ENCODE measurements at places on chromosomes 3 and 15. TPM values are rescaled to one million over a fixed set of nuclear protein-coding genes. Genes with fewer than 3 reads are reported as not detected.

The SMAD6 gene
- 0.26 TPM for total RNA-seq

The RNF111 gene
- 26.9 TPM for total RNA-seq

The FBXO40 gene
- not detected for total RNA-seq

DNA sequence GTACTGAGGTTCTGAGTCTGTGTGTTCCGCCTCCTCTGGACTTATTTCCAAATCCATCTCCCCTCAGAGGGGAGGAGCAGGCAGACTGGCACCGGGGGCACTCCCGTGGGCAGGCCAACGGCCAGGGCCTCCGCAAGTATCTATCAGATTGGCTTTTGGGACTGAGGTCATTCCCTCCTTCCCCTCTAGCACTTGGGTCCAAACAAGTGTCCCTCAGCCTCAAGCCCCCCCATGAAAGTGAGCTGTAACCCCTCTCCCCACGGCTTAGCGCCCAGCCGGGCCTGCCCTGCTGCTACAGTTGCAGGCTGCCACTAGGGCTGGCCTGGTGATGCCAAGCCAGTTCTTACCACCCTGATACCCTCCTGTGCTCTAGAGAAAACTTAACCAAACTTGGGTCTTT lies 17.4 kb downstream of the ITGA11 start:
- H3K4me1 ChIP-seq = no peaks in the 10 kb centered on the region
- H3K27me3 ChIP-seq = no peaks in the 10 kb centered on the region
- no peak overlapping the region for H3K4me3 ChIP-seq
- no peak for DNase-seq
- H3K27ac ChIP-seq = no peak overlapping the region
- no peaks in the 10 kb centered on the region for H3K36me3 ChIP-seq

DNA sequence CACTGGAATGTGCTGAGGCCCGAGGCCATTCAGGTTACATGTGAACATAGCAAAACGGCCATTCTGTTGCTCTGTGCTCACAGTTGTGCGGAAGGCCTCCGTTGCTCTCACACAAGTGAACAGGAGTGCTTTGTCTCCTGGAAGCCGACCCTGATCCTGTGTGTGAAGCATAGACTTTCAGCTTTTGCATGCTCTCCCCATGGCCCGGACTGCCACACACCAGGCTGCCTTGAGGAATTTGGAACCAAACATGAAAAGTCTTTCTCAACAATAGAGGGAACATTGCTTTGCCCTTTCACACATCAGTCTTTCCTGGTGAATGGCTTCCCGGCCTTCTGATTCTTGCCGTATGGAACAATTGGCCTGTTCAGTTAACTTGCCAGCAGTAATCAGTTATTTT lies 154.8 kb upstream of the LRIG1 start:
- no peaks in the 10 kb centered on the region for H3K36me3 ChIP-seq
- no peaks in the 10 kb centered on the region for H3K4me1 ChIP-seq
- DNase-seq = no peak
- no peaks in the 10 kb centered on the region for H3K27me3 ChIP-seq
- no peak overlapping the region for H3K27ac ChIP-seq

- no peak overlapping the region for H3K4me3 ChIP-seq
- H3K4me1 ChIP-seq = no peaks in the 10 kb centered on the region
- no peak overlapping the region for H3K27ac ChIP-seq
- DNase-seq = no peak
Measured at GRCh38 chr3:164451072-164451910, 627.0 kb downstream of the SI start.

DNA sequence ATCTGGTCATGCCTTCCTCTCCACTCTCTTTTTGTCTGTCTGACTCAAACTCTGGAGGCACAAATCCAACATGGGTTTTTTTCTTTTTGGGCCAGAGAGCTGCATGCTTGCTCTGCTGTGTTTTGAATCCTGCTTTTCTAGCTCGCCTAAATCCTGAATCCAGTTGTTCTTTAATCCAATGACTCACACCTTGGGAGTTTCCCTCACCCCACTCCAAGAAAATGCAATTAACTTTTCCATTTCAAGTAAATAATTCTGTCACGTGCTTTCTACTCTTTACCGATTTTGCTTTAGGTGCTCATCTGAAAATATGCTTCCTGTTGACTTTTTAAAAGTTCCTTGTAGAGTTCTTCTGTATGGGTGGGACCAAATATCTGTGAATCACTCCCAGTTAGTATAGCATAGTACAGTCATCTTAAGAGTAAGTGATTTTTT lies 47.6 kb downstream of the SLMAP start:
- peaks cover 26% of the 10 kb centered on the region for H3K4me1 ChIP-seq
- no peaks in the 10 kb centered on the region for H3K27me3 ChIP-seq
- H3K36me3 ChIP-seq = no peaks in the 10 kb centered on the region
- no peak overlapping the region for H3K27ac ChIP-seq
- no peak for DNase-seq

DNA sequence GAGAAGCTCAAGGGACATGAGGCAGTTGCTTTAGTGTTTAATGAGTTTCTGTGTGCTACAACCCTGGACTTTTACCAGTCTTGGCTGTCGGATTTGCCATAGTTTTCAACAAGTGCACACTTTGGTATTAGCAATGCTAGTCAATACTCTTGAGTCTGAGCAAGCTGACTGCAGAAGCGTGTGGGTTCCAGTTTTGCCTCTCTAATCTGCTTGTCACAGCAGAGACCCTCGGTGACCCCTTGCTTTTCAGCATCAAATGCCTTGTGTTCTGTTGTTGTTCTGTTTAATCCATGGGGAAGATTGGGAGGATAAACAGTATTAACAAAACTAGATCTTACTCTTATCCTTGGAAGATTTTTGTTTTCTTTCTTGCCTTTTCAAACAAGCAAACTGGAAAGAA lies 194.3 kb upstream of the CHRM5 start:
- no peaks in the 10 kb centered on the region for H3K36me3 ChIP-seq
- H3K27me3 ChIP-seq = no peaks in the 10 kb centered on the region
- H3K4me1 ChIP-seq = no peaks in the 10 kb centered on the region
- H3K27ac ChIP-seq = no peak overlapping the region
- H3K4me3 ChIP-seq = no peak overlapping the region

- H3K27ac ChIP-seq = no peak overlapping the region
- H3K36me3 ChIP-seq = no peaks in the 10 kb centered on the region
- H3K4me3 ChIP-seq = no peak overlapping the region
- no peaks in the 10 kb centered on the region for H3K4me1 ChIP-seq
Measured at GRCh38 chr3:168884353-168884903, 779.1 kb downstream of the MECOM start.

DNA sequence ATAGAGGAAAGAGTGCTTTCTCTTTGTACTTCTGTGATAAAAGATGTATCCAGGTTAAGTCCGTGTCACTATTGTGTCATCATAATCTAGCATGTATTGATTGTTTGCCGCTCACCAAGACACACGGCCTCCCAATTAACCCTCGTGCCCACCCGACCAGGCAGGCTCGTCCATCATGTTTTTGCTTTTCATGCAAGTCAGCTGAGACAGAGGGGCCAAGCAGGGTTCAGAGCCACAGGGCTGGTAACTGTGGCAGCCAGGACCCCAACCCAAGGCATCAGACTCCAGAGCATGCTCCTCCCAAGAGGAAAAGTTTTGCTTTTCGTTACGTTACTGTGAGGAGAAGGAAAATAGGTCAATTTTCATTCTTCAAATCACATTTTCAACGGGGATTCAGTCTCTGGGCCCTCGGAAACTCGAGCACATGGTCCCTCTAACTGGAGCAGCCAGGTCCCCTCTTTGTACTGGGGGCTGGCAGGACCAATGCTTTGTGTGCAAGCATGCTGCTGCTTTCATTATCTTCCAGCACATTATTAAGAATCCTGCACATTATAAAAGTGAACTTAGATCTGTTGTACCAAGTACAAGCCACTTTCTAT lies 161.1 kb upstream of the TOPAZ1 start:
- no peaks in the 10 kb centered on the region for H3K27me3 ChIP-seq
- no peaks in the 10 kb centered on the region for H3K36me3 ChIP-seq
- no peaks in the 10 kb centered on the region for H3K4me1 ChIP-seq
- DNase-seq = no peak

DNA sequence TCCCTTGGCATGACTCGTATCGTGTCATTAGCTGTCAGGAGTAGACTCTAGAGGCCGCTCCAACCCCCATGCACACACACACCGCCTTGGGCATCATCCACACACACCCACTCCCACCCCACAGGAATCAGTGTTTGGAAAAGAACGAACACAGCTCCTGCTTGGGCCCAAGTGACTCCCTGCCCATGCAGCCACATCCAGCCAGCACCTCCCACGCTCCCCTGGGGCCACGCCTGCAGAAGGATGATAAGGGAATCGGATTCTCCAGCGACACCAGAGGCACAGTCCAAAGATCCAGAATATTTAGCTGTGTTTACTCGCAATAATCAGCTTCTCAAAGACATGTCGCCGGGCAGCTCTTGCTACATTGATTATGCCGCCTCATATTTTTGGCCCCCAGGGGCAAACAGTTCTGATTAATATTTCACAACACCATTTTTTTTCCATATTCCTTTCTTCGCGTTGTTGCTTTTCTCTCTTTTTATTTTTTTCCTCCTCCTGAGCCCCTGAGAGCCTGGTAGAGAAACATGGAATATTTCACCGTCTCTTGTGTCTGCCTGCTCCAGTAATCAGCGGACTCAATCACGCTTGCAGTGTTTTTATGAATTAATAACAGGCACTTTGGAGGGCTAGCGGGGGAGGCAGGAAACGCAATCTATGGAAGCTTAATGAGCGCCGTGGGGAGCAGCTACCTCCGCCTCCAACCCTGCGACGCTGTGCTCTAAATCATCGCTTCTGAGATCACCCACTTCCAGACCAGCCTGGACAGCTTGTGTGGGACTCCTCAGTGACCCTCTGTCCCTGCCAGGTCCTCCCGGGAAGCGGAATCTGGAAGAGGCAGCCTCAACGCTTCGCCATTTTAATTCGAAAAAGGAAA lies 221.4 kb downstream of the TLE3 start:
- no peaks in the 10 kb centered on the region for H3K4me1 ChIP-seq
- no peak overlapping the region for H3K4me3 ChIP-seq
- H3K36me3 ChIP-seq = no peaks in the 10 kb centered on the region
- no peaks in the 10 kb centered on the region for H3K27me3 ChIP-seq

DNA sequence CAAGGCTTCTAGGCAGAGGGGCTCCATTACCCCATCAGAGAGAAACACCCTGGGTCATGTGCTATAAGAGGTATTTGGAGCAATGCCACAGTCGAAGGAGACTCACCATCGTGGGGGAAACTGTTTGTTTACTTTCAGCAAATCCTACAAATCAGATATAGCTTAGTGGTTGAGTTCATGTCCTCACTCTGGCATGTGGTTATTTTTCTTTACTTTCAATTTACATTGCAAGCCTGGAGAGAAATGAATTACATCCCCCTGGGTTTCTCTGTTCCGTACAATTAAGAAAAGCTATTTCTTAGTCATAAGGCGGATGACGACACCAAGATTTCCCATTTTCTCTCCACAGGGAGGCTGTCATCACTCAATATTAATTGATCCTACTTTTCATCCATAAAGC lies 36.9 kb downstream of the RFTN1 start:
- no peaks in the 10 kb centered on the region for H3K36me3 ChIP-seq
- peaks cover 39% of the 10 kb centered on the region for H3K4me1 ChIP-seq
- no peak overlapping the region for H3K4me3 ChIP-seq
- H3K27me3 ChIP-seq = no peaks in the 10 kb centered on the region

DNA sequence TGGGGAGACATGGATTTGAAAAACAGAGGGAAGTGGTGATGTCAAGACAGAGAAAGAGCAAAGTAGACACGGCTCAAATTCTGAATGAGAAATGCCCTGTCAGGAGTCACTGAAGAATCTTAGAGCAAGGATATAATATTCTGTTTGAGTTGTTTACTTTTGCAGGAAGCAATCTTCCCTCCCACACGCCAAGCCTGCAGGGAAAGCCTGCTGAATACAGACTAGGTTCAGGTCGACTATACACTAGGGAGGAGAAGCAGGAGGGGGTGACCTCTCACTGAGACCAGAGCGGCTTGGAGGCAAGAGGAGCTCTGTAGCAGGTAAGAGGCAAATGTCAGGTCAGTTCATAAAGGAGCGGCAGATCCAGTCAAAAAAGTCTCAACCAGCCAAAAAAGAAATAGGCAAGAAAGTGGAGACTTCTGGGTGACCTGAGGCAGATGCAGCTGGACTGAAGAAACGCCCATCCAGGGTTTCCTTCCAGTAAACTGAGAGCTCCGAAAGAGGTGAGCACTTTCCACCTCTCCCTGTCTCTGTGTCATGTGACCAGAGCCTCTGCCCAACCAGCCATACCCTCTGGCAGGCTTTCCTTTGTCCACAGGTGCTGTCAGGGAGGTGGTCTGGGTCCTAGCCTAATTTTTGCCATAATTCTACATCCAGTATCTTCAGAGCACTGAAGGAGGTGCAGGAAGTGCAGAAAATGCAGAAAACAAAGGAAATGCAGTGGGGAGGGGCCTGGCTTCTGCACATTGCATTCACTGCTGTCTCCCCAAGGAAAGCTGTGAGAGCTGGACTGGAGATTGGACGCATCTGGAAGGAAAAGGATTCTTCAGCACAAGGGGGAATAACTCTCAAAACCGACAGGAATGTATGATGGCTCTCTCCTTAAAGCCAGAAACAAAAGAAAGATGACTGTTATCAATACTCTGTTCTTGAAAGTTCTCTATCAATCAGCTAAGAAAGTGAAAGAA lies 37.8 kb upstream of the CTXND1 start:
- H3K4me3 ChIP-seq = no peak overlapping the region
- no peaks in the 10 kb centered on the region for H3K27me3 ChIP-seq

DNA sequence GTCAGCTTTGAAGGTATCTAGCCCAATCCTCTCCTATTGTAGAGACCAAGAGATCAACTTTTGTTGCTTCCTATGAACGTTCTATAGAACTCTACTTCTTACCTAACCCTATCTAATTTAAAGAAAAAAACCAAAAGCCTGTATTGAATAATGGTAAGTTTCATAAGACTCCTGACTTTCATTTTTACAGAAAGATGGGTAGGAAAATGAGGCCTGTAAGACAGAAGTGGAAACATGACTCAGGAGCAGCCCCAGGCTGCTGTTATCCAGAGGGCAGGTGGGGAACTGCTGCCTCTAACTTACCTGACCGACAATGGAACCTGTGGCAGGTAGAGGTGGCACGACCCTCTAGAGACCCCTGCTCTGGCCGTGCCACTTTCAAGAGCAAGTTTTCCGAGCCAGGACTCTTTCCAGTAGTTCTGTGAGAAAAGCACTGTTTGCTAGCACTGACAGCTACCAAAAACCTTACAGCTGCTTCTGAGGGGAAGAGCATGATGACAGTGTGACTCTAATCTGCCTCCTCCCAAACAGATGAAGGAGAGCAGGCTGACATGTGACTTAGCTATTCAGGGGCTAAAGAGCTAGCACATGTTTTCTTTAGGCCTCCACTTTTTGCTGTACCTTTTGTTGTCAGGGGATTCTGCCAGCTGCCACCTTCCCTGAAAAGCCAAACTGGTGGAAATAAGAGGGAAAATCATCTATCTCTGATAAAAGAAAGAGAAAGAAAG lies 17.5 kb downstream of the POPDC2 start:
- no peaks in the 10 kb centered on the region for H3K27me3 ChIP-seq
- H3K27ac ChIP-seq = no peak overlapping the region
- H3K36me3 ChIP-seq = no peaks in the 10 kb centered on the region
- H3K4me1 ChIP-seq = no peaks in the 10 kb centered on the region

- no peaks in the 10 kb centered on the region for H3K27me3 ChIP-seq
- H3K36me3 ChIP-seq = no peaks in the 10 kb centered on the region
- DNase-seq = no peak
- H3K4me1 ChIP-seq = no peaks in the 10 kb centered on the region
- H3K4me3 ChIP-seq = no peak overlapping the region
- H3K27ac ChIP-seq = no peak overlapping the region
Measured at GRCh38 chr3:166799-167198, 29.8 kb upstream of the CHL1 start.

- H3K36me3 ChIP-seq = no peaks in the 10 kb centered on the region
- no peaks in the 10 kb centered on the region for H3K4me1 ChIP-seq
- H3K27ac ChIP-seq = no peak overlapping the region
- H3K4me3 ChIP-seq = no peak overlapping the region
- DNase-seq = no peak
- H3K27me3 ChIP-seq = peaks cover 7% of the 10 kb centered on the region
Measured at GRCh38 chr15:72887376-72887775, 103.8 kb upstream of the ADPGK start.
